Epithelial cell of prostate (primary cell): ENCODE measurements at places on chromosomes 1 and 21.

- DNase-seq: no peak
Observed at GRCh38 chr1:17790383-17791054, 35.4 kb downstream of the ACTL8 start.

DNA sequence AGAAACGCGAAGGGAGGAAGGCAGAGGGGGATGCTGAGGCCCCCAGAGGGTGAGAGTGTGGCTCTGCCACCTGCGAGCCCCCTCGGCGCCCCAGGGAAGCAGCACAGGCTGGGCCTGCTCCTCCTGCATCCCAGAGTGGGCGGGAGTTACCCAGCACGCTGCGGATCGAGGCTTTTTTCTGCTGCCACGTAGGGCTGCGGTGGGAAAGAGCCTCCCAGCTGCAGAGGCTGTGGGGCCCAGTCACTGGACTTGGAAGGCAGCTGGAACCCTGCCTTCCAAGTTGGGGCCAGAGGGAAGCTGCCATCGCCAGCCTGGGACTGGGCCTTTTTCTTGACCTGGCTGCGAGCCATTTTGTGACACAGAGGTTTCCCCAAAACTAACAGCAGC is 2.3 kb upstream of the GRIK3 start:
- no peak for DNase-seq

DNA sequence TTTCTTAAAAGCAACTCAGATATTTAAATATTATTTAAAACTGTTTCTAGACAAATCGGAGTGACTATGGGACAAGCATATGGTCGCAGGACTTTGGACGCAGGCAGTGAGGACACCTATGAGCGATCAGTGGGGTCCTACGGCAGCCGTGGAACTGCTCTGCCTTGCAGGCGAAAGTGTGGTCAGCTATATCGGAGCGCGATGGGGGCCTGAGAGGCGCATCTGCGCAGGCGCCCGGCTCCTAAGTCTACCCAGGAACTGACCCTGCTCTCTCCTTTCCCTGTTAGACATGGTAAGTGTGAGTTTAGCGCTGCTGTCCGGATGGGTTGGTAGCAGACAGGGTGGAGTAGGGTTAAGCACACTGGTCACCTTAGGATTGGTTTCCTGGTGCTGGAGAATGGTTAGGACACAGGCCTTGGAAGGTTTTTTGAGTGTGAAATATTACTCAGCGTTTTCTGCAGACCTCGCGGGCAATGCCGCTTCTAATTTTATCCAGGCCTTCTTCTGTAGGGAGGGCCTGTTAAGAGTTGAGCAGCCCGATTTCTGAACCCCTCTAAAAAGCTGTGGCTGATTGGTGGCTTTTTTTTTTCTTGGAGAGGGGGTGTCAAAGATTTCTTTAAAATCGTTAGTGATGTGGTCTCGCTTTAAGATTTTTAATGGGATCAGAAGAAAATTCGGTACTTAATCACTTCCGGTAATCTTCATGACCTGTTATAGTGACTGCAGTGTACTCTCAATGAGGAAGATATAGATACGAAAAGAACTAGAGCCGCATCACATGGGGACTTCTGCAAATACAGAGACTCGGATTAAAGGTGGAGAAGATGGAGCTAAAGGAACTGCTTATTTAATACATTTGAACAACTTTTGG is at the start of gene RABGGTB:
RABGGTB (plus strand) TSS at position 274 of the 871 bp plus-strand sequence; CDS start at position 290, 16 bp downstream.
- peak; percentile 69 for DNase-seq

- DNase-seq: no peak
Observed at GRCh38 chr1:162912061-162912667, 51.2 kb upstream of the CCDC190 start.

DNA sequence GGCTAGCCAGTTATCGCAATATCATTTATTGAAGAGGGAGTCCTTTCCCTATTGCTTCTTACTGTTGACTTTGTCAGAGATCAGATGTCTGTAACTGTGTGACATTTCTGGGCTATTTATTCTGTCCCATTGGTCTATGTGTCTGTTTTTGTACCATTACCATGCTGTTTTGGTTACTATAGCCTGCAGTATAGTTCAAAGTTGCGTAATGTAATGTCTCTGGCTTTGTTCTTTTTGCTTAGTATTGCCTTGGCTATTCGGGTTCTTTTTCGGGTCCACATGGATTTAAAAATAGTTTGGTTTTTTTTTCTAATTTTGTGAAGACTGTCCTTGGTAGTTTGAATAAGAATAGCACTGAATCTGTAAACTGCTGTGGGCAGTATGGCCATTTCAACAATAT is 273.7 kb downstream of the SDCCAG8 start:
- DNase-seq: no peak

DNA sequence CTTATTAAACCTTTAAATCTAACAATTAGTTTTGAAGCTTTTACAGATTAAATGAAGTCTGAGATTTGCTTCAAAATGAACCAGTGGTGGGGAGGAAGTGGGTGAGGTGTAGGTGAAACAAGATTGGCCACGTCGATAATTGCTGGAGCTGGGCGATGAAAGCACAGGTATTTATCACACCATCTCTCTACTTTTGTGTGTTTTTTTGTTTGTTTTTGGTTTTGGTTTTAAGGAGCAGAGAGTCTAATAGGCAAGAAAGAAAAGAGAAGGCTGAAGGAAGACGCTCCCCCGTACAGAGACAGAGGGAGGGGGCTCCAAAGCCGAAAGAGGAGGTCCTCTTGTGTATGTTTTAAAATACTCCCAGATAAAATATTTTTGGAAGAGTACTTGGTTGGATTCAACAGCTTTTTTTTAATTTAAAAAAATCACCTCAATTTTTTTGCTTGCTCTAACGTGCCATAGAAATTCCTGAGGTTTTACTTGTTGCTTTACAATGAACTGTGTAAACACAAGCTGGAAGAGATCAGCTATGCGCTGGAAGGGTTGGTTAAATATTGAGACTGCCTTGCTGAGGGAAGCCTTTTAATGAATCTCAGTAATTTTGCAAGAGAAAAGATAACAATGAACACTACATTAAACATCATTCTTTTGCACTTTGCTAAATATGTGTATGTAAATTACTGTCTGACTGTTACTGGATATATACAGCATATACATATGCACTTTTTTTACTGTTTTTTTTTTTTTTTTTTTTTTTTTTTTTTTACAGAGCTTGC is 6.7 kb upstream of the LGALS8 start:
- DNase-seq: no peak

DNA sequence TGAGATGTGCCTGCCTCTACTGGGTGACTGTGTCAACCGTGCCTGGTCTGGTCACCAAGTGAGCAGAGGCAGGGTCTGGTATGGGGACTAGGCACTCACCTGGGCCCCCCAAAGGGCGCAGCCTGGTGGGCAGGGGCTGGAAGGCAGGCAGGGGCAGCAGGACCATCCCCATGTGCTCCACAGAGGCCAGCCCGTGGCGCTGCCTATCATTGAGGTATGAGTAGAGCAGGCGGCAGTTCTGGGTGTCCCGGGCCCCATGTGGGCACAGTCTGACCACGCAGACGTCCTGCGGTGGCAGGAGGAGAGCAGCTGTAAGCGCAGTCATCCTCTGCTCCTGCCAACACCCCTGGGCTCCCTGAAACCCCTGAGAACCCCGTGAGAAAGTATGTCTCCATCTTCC is 23.7 kb downstream of the SPOCD1 start:
- DNase-seq: no peak

DNA sequence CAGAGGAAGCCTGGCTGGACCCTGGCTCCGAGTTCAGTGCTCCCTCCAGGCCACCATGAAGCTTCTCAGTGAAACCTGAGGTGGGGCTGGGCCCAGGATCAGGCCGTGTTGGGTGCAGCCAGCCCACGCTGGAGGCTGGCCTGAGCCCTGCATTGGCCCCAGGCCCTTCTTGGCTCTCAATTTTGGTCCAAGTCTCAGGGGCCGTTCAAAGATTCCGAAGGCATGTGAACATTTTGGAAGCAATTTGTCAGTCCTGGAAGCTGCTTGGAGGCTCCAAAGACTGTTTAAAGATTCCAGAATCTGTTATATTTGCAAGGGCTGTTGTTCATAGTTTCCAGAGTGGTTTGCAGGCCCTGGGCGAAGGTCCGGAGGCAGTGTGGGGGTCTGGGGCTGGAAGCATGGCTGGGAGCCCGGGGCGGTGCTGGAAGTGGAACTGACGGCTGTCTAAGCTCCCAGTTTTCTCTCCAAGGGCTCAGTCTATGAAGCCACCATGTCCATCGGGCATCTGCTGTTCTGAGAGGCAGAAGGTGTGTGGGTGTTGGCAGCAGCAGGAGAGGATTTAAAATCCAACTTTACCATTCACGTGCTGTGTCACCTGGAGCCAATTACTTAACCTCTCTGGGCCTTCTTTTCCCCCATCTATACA is 104.9 kb downstream of the EPHB2 start:
- DNase-seq: no peak

DNA sequence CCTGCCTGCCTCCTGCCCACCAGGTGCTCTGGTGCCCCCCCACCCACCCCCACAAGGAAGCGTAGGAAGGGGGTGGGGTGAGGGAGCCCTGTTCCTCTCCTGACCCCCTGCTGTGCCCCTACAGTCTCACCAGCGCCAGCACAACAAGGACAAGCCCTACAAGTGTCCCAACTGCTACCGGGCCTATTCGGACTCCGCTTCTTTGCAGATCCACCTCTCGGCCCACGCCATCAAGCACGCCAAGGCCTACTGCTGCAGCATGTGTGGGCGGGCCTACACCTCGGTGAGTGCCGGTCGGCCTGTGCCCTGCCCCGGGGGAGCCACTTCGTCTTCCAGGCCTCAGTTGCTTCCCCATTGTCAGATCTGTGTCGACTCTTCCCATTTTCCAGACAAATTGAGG is 25.9 kb downstream of the A3GALT2 start:
- no peak for DNase-seq

GRCh38 chr1:202279806-202280205 is 61.9 kb downstream of the UBE2T start:
- no peak for DNase-seq
